ENCODE measurements at places on chromosomes 2 and 18.

DNA sequence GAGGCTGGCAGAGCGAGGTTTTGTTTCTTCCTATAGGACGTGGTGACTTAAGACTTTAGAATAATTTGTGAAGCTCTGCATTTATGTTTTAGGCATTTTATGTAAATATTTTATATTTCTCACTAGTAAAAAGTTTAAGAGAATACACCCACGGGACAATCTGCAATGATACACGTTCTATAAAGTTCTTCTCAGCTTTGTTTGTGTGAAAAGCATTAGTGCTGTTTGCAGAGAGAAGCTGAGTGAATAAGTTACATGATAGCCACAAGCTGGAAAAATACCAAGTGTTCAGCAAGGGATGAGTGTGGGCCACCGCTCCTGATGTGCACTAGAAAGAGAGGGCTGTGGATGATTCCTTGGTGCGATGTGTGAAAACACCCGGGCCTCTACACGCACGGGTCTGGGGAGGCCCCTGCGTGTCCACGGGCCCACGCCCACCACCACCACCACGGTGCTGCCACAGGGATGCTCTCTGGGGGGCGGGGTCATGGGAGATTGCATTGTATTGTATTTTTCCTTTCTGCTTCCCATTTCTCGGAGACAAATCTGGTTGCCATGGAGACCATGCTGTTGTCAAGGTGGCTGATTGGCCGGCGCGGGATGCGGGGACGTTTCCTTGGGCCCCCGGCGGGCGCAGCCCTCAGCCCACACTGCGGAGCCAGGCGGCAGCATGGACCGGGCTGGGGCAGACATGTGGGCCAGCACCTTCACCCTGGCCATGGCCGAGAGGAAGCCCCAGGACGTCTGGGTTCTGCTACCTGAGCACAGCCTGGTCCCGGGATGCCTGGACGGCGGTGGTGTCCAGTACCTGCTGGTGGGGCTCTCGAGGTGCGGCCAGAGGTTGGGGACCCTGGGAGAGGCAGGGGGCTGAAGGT, at the start of gene RTP5:
Gene RTP5, plus strand, starts transcription at position 643 of the 875 bp plus-strand sequence. Its CDS starts 28 bp downstream, at position 671.
- DNase-seq, result no peak

GRCh38 chr2:235588750-235589149, 94.9 kb downstream of the AGAP1 start:
- no peak for DNase-seq

DNA sequence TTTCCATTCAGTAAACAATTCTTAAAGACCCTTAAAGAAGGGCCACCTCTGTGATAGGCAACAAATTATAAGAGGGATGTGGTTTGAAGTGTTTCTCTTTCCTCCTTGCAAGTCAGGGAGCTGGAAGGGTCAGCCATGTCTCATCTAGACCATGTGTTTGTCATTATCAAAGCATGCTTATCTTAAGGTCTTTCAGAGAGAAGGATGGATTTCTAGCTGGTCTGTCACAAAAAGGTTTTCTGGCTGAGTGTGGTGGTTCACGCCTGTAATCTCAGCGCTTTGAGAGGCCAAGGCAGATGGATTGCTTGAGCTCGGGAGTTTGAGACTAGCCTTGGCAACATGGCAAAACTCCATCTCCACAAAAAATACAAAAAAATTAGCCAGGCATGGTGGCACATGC, 59.2 kb upstream of the PEX13 start:
- no peak for DNase-seq

DNA sequence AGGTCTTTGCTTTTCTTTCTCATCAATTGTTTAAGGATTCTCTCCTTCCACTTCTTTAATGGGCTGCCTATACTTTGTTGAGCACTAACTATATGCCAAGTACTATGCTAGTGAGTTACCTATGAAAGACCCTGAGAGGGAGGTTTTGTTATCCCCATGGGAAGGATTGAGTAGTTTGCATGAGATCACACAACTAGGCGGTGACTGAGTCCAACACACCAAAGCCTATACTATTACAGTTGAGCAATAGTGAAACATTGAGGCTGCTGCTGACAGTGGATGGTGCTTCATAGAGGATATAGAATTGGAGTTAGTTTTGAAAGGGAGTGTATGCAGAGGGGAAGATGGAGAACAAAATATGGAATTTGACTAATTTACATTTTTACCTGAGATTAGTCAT, 15.8 kb downstream of the NABP1 start:
- DNase-seq, result no peak

GRCh38 chr2:127581516-127582490, 46.3 kb downstream of the MYO7B start:
- no peak for DNase-seq

GRCh38 chr2:46814160-46814961, 101.2 kb downstream of the MCFD2 start:
- peak; percentile 87 for DNase-seq

DNA sequence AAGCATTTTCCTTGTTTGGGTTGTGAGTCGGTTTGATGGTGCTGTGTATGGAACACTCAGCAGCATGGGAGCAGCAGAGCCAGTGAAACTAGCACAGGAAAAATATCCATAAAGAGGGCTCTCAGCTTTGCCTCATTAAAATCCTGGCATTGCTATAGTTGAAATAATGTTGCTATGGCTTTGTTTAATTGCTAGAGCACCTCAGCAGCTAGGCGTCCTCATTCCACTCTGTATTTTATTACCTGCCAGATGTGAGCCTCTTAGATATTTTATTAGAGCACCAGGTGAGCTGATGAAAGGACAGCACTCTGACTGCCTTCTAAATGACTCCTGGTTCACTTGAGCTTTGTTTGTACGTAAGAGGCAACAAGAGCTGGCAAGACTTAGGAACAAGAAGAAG, 232.4 kb downstream of the MTX2 start:
- DNase-seq, result no peak

GRCh38 chr2:63064197-63064596, 13.6 kb downstream of the OTX1 start:
- DNase-seq, result no peak

- DNase-seq, result no peak
Observed at GRCh38 chr2:149687052-149687427, 99.5 kb upstream of the MMADHC start.

DNA sequence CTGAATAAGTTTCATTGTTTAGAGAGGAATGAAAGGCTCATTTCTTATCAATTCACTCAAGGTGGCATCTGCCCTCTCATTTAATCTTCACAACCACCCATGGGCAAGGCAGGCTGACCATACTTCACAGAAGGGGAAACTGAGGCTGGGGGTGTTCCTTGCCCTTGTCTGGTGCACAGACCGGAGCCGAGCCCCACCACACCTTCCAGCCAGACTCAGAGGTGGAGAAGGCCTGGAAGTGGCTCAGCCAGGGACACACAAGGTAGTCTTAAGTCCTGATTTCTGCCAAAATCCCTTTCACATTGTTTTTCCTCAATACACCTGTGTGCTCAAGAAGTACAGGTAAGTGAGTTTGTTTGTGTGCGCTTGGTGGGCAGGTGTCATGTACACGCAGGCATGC, 111.9 kb upstream of the TEX51 start:
- no peak for DNase-seq
